ENCODE measurements at places on chromosomes 3 and 15.

DNA sequence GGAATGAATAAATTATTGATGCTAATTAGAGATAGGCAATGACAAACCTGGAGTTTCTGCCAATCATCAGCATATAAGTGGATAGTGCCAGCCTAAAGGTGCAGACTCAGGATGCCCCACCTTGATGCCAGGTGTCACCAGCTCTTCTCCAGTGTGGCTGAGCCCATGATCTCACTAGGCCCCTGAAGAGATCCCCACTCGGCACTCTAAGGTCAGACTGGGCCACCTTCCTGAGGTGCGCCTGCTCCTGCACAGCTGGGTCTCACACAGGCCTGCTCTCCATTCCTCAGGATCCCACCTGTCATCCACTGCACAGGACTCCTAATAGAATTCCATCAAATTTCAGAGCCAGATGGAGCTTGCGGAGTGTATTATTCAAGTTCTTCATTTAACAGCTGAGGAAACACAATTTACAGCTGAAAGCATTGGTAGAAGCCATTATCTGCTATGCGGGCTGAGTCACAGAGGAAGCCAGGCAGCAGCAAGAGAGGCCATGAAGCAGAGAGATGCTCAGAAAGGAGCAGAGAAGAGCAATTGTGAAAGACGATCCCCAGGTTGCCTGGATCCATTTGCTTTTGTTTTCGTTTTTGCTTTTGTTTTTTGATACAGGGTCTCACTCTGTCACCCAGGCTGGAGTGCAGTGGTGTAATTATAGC is 25.1 kb upstream of the FSTL1 start:
- no peak for DNase-seq

- DNase-seq: no peak
Measured at GRCh38 chr3:66644549-66644948, 143.7 kb upstream of the LRIG1 start.

DNA sequence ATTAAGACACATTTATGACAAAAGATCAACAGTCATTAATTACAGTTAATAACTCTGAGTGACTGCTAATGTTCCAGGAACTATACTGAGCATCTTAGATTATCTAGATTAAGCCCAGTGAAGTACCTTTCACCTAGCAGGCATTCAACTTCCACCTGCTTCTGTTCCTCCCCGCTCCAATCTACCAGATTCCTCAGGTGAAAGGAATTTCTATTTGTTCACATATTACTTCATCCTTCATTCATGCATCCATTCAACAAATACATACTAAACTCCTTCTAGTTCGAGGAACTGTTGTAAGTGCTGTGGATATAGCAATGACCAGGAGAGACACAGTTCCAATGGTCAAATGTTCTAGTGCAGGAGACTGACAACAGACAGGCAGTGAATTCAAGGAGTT is 139.3 kb downstream of the FILIP1L start:
- no peak for DNase-seq

DNA sequence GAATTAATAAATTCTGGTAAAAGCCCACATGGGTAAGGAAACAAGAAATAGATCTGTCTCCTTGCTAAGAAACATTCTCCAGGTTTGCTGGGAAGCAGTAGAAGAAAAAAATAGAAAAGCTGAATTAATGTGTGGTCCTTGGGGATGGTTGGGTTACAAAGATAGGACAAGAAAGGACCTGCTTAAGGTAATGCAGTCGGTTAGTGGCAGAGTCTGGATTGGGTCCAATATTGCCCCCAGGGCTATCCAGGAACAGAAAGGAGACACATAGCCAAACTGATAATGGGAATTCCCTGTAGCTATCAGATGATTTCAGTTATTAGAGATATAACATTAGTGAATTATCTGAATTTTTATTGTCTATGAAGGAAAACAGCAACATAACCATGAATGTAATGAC is 584.3 kb downstream of the ROBO1 start:
- no peak for DNase-seq

DNA sequence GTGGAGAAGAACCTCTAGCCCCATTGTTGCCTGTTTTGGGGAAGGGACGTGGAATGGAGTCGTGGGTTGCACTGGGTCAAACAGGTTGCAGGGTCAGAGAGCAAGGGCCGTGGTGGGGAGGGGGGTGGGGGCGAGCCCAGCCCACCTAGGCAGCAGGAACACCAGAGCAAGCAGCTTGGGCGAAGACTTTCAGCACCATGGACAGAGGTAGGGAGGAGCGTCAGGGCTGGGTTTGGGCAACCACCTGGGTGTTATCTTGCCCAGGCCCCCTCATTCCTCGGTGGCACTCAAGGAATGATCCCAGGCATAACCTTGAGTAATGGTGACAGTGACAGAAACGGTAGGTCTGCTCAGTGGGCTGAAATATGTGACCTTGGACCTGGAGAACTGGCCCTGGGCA is 45.9 kb upstream of the TMEM115 start:
- no peak for DNase-seq

DNA sequence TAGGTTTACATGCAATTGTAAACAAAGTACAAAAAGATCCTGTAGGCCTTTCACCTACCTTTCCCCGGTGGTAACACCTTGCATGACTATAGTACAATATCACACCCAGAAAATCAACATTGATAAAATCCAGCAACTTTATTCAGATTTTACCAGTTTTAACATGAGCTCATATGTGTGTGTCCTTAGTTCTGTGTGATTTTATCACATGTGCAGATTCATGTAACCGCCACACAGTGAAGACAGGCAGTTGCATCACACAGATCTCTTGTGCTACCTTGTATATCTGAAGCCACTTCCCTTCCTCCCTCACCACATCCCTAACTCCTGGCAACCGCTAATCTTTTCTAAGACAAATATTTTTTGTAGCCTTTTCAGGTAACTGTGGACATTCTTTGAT is 183.5 kb upstream of the C2CD4B start:
- DNase-seq: no peak

DNA sequence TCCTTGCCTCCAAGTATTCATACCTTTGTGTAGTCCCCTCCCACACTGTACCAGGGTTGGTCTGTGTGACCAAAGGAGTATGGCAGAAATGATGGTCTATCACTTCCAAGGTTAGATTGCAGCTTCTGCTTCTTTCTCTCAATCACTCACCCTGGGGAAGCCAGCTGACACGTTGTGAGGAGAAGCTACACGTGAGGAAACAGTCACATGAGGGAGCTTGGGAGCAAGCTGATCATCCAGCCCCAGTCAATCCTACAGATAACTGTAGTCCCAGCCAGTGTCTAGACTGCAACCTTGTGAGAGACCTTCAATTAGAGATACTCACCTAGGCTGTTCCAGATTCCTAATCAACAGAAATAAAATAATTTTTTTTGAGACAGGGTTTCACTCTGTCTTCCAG is 6.2 kb upstream of the ZNF774 start:
- DNase-seq: no peak

All from effector memory CD4-positive, alpha-beta T cell (primary cell).